ENCODE measurements at places on chromosomes 4 and X.

- DNase-seq, result no peak
Measured at GRCh38 chrX:15619053-15619755, 18.4 kb upstream of the ACE2 start.

GRCh38 chr4:25446611-25447010 is 69.5 kb downstream of the ANAPC4 start:
- DNase-seq, result no peak

GRCh38 chr4:169807934-169808509 is 50.3 kb upstream of the HPF1 start:
- no peak for DNase-seq

DNA sequence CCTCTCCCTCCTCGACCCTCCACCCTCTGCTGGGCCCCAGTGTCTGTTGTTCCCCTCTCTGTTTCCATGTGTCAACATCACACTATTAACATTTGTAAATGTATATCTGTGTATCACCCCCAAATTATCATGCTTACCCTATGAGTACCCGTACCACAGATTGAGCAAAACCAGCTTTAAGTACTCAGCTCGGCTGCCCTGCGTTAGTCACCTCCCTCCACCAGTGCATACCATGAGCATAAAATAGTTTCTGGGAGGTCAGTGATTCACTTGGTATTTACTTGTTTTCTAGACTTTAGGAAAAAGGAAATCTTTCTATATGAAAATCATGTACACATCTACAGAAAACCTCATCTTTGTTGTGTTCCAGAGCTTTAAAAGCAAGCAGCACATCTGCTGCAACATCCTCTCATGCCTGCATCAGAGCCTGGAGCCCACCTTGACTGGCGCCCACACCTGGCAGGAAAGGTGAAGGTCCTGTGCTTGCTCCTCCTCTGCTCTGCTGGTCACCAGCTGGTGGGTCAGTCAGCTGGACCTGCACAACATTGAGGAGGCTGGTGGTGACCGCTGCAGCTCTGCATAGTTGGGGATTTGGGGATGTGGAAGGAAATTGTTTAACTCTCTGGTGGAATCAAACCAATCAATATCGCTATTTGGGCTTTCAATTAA is 214.4 kb upstream of the KLF3 start:
- no peak for DNase-seq

DNA sequence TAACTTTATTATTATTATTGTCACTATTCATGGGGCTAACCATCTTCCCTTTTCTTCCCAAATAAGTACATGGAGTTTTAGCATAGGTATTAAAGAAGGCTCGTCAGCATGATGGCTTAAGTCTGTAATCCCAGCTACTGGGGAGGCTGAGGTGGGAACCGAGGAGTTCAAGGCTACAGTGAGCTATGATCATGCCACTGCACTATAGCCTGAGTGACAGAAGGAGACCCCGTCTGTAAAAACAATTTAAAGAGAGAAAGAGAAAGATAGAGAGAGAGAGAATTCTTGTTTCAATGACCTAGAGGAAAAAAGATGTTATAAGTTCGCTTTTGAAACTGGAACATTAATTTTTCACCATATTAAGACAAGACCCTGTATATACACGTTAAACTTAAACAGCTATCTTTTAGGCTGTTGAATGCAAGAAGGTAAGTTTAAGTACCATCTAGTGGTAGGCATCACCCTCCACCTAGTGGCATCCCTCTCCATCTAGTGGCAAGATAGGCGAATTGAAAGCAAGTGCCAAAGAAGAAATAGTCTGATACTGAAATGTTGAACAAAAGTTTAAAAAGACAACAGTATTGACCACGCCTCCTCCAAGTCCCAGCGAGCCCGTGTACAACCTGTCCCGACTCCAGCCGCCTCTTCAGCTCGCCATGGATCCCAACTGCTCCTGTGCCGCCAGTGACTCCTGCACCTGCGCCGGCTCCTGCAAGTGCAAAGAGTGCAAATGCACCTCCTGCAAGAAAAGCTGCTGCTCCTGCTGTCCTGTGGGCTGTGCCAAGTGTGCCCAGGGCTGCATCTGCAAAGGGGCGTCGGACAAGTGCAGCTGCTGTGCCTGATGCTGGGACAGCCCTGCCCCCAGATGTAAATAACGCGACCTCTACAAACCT is 26.0 kb upstream of the YTHDC1 start:
- DNase-seq, result peak; percentile 47

DNA sequence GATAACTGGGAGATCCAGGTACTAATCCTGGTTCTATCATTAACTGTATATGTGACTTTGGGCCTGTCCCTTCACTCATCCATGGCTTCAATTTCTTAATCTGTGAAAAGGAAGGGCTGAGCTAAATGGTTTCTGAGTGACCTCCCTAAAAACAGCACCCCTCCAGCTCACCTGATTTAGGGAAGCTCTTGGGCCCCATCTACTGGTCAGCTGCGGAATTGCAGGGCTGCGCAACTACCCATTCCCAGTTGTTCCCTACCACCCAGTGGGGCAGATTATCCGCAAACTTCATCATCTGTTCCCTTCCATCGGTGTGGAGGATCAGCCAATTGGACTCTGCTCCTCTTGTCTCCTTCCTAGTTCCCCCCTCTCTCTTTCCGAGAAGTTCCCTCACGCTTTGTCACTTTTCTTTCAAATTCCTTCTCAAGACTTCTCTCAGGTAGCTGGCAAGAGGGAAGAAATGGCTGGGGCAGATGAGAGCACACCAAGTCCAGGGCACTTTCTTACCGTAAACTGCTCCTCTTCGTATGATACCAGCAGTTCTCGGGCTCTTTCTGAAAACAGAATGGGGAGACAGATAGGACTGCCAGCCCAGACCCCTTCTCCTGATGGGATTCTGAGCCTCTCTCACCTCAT is 5.8 kb downstream of the LAS1L start:
- DNase-seq, result peak; percentile 46

DNA sequence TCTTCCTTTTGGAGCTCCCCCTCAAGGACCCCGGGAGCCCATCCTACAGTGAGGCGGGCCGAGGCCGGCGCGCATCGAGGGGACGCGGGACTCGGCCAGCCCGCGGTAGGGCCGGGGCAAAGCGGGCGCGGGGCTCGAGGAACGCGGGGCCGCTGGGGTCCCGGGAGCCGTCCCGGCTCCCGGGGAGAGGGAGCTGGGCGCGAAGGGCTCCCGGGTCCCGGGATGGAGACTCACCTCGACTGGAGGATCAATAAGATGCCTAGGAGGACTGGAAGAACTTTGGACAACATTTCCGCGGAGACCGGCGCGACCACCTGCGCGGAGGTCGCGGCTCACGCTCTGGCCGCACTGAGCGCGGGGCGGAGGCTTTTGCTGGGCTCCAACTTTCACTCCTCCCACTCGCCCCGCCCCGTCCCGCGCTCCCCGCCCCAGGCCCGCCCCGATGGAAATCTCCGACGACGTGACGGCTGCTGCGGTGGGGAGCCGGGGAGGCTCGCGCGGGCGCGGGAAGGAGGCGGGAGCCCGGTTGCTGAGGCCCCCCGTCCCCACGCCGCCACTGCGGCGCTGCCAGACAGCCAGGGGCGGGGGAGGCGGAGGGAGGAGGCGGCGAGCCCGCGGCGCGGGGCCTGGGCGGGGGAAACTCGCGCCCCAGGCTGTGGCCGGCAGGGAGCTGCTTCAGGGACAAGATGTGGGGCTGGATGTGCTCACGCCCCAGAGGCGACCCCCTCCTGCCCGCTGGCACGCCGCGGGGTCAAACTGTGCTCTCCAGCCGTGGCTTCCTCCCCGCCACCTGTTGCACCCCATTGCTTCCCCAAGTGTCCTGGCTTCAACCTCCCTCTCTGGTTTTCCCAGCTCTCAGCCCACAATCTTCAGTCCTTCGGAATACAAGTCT is at the start of gene GABRE:
TSS of gene GABRE (minus strand) at position 341 of the 892 bp plus-strand sequence. CDS start at position 290, 51 bp downstream.
- DNase-seq, result no peak

- DNase-seq, result no peak
Measured at GRCh38 chr4:70277121-70277520, 34.7 kb downstream of the CSN3 start.

GRCh38 chrX:122248681-122249080 is 935.4 kb upstream of the GRIA3 start:
- no peak for DNase-seq

GRCh38 chrX:43456063-43456462 is 200.0 kb upstream of the MAOA start:
- DNase-seq, result no peak

DNA sequence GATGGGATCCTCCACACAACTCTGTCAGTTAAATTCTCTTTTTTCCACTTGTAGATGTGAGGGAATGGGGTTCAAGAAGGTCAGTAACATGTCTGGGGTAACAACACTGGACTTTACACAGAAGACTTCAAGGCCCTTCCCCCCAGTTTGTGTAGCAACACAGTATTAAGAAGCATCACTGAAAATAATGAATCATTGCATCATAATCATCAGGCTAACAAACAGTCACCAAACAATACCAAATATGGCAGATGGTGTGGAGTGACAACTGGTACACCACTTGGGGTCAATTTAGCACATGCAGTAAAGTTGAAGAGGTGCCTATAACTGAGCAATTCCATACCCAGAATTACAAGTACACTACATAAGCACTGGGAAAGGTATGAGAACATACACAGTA is 38.6 kb downstream of the BOD1L1 start:
- no peak for DNase-seq

GRCh38 chr4:28226962-28227361 is 1366.3 kb downstream of the STIM2 start:
- DNase-seq, result no peak

DNA sequence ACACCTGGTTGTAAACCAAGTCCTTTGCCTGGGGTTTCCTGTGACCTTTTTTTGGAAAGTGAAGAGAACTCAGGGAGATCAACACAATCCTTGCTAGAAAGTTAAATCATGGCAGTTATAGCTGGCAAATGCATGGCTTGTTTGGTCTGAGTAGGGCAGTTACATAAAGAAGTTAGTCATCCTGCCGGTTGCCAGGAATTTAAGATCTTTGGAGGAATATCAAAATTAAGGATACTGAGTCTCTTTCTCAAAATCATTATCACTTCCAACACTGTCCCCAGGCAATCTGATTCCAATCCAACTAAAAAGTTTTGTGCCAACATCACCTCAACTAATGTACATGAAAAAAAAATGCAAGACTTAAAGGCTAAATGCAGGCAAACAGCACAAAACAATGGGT is 40.3 kb downstream of the C4orf54 start:
- no peak for DNase-seq

DNA sequence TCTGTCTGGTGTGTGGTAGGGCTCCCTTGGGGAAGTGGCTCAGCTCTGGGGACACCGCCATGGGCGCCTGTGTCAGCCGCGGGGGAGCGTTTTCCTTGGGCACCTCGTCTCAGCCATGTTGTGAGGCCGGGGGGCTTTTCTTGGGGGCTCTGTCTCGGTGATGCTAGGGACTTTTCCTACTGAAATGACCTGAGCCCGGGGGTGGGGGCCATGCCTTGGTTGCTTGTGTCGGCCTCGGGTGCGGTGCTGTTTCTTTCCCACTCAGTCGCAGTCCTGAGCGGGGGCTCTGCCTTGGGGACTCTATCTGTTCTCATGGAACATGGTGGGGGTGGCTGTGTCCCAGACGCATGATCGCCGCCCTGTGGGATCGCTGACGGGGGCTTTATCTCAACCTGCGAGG is 356 bp downstream of the CT45A1 start:
- no peak for DNase-seq

Measured in stimulated activated CD4-positive, alpha-beta T cell treated with anti-CD3 and anti-CD28 coated beads, Interleukin-4, amount 100 ng/mL, for 24 hours (primary cell).